ENCODE measurements at places on chromosomes 11 and 22.

- peak; percentile 74 for DNase-seq
These were observed 39.0 kb downstream of the CTNND1 start for GRCh38 chr11:57800444-57801182.

DNA sequence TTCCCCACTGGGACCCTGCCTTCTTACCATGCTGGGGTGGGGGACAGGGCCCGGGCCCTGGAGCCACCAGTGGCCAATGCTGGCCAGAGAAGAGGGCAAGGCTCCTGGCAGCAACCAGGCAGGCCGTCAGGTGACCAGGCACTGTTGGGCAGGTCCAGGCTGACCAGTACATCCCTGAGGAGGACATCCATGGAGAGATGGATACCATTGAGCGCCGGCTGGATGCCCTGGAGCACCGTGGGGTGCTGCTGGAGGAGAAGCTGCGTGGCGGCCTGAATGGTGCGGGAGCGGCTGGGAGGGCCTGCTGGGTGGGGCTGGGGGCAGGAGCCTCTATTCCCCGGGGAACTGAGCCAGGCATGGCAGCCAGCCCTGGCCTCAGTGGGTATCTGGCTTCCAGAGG, 21.0 kb downstream of the C22orf23 start:
- DNase-seq = no peak

- no peak for DNase-seq
These were observed 17.1 kb upstream of the MS4A4A start for GRCh38 chr11:60263402-60263801.

DNA sequence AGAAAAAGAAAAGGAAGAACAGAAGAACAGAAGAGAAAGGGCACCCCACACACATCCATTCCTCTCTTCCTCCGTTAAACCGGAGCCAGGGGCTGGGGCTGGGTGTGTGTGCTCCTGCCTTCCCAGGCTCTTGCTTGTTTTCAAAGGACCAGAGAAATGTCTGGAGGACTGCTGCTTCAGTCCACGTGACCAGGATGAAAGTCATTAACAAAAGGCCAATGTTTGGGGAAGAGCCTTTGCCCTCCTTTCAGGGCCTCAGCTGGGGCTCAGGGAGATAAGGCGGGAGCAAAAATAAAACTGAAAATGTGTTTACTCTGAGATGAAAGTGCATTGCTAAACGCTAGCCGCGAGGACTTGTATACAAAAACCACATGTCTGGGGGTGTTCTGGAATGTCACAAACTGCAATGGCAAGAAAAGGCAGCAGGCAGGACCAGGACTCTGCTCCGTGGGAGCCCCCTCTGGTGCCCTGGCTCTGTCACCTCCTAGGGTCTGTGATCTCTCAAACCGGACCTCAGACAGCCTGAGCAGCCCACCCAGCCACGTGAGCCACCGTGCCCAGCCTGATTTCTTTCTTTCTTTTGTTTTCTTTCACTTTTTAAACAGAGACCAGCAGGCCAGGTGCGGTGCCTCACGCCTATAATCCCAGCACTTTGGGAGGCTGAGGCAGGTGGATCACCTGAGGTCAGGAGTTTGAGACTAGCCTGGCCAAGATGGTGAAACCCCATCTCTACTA, 31.6 kb upstream of the MYH9 start:
- peak; percentile 27 for DNase-seq

DNA sequence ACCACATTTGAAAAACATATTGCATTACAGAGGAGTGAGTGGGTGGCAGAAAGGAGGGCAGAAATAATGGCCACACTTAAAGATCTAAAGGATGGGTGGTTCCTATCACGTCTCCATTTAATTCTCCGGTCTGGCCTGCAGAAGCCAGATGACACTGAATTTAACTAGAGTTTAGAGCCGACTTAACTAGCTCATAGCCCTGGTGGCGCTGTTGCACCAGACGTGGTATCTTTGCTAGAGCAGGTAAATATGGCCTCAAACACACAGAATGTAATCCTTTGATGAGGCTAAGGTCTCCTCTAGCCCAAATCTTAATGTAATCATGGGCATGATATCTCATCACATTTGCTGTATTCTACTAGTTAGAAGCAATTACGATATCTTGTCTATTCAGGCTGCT, 51.5 kb upstream of the GAL start:
- peak; percentile 59 for DNase-seq

DNA sequence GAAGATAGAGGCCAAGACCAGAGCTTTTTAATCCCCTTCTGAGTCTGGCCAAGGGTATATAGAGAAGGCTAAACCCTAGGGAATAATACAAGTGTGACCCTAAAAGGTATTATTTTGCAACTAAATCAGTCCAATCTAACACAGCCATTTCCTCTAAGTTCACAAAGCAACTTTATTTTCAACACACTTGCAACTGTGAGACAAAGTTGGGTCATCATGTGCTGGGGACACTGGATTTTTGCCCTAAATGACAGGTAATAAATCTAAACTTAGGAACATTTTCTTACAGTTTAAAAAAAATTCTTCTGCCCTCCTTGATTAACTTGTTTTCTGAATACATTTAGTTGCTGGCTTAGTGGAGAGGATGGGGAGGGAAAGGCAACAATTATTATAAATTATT, 78.3 kb downstream of the DDIAS start:
- DNase-seq = no peak

DNA sequence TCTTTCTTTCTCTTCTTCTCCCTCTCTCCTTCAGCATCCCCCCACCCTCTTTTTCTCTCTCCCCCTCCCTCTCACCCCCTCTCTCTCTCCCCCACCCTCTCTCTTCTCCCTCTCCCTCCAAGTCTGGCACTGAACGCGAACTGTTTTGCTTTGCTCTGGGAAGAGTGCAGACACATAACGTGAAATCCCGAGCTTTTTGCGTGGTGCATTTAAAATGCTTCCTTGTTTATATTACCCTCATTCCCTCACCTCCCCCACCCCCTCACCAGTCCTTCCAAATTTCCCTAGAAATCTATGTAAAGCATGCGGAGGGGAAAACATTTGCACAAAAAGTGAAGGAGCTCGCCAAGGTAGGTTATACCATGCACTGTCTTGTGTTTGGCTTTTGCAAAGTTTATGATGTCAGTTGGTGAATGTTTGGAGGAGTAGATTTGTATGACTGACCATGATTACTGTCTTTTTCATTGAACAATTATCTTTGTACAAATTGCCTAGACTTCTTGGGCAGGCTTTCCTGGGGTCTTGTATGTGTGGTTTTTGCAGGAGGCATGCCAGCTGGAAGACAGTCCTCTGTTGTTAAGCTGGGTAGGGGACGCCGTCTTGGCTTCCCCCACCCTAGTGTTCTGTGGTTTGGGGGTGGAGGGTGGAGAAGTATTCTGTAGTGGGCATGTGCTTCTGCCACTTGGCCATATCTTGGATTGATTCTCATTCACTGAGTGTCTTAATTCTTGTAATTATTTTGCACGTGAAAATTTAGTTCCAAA, 123.7 kb upstream of the HSD17B12 start:
- DNase-seq = no peak

DNA sequence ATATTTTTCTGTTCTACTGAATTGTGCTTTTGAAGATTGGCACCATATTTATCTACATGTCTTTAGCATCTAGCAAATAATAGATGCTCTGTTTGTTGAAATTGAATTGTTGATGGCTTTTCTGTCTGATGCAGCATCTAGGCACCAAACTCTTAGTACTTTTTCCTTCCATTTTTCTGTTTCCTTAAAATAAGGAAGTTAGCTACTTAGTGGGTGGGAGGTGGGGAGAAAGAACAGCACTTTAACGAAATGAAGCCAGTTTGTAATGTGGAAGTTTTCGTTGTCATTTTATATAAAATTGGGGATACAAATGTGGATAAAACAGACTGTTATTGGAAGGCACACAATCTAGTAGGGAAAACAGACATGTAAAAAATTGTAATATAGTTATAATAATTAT, 76.6 kb downstream of the HIPK3 start:
- no peak for DNase-seq

DNA sequence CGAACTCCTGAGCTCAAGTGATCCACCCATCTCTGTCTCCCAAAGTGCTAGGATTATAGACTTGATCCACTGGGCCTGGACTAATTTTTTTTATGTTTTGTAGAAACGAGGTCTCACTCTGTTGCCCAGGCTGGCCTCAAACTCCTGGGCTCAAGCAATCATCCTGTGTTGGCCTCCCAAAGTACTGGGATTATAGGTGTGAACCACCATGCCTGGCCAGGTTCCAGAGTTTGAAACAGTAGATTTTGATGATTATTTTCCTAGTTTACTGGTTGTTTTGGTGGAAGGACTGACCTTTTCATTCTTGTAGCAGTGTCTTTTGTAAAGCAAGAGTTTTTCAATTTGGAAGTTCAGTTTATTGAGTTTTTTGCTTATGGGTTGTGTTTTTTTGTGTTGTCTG, 15.0 kb downstream of the CABIN1 start:
- DNase-seq = no peak

GRCh38 chr11:43738600-43739409, 58.3 kb downstream of the HSD17B12 start:
- DNase-seq = no peak

GRCh38 chr11:92978271-92979111, 9.0 kb downstream of the MTNR1B start:
- DNase-seq = no peak

DNA sequence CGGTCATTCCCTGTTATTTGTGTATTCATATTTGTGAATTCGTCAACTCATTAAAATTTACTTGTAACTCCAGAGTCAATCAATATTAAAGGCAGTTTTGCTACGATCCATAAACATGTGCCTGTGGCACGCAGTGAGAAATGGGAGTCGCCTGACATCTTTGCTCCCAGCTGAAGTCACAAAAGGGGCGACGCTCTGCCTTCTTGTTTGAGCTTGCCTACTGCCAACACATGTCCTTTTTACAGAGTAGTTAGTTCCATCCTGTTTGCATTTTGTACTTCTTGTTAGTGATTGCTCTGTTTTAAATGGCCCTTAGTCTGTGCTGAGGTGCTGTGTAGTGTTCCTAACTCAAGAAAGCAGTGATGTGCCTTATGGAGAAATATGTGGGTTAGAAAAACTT, 305.3 kb downstream of the ETS1 start:
- no peak for DNase-seq

DNA sequence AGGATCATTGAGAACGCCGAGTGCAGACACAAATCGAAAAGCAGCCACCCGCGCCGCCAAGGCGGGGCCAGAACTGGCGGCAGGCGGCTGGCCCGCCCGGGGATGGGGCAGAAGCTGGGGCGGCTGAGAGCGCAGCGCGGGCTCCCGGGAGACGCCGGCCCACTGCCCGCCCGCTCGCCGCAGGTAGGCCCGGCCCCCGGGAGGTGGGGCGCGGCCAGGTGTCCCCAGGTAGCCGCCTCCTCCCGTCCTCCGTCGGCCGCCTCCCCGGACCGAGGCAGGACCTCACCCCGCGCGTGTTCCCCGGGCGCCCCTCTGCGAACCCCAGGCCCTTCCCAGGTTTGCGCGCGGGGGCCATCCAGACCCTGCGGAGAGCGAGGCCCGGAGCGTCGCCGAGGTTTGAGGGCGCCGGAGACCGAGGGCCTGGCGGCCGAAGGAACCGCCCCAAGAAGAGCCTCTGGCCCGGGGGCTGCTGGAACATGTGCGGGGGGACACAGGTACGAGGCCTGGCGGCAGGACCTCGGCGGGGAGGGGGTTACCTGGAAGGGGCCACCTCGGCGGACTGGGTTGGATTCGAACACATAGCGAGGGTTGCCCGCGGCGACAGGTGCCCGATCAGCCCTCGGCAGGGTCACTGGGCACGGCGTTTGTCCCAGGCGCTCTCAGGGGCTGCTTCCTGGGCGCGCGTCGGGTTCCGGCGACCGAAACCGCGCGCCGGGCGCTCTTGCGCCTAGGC, at the start of gene PRRG4:
TSS of gene PRRG4 (plus strand) at position 248 of the 733 bp plus-strand sequence. CDS start 603 bp downstream, outside the sequence.
- peak; percentile 22 for DNase-seq

- DNase-seq = no peak
These were observed 17.0 kb upstream of the WDR74 start for GRCh38 chr11:62856333-62856895.

GRCh38 chr11:104061853-104062521, 25.5 kb downstream of the DDI1 start:
- DNase-seq = no peak

GRCh38 chr22:40224702-40225101, 47.0 kb downstream of the TNRC6B start:
- DNase-seq = no peak

DNA sequence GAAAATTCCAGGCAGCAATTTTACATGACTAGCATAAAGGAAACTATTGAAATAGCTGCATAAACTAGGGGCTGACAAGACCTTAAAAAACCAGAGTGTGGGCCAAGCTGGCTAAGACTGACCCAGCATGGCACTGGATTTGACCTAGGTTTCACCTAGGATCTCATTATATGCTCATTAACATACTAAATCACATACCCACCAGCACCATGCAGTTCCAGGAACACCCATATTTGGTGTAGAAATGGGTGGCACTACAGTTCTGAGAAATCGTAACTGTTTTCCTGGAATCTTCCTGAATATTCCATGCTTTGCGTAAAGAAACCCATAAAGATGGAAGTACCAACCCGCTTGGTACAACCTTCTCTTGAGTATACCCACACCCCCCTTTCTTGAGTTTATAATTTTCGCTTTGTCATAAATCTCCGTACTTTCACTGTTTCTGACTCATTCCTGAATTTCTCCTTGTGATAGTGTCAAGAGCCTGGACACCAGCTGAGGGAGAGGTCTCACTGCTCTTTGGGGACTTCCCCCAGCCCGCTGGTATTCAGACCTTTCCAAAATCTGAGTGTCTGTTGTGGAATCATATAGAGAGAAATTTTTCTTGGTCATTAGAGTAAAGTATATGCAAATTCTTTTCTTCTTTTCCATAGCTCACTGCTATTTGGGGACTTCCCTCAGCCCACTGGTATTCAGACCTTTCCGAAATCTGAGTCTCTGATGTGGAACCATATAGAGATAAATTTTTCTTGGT, 55.1 kb downstream of the MTMR3 start:
- DNase-seq = no peak

DNA sequence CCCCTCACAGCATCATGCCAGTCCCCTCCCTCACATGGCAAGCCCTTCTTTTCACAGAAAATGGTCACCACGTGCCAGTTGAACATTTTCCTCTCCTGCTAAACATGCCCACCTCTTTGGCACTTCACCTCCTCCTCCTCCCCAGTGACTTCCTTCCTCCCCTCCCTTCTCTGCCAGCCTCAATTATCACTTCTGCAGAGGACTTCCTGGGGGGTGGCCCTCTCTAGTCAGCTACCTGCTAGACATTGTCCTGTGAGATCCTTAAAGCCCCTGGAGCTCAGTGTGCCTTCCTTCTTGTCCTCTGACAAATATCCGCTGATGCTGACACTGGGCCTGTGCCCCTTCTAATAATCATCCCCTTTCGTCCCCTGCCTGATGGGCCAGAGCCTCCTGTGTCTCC, 43.2 kb upstream of the E2F8 start:
- DNase-seq = no peak

DNA sequence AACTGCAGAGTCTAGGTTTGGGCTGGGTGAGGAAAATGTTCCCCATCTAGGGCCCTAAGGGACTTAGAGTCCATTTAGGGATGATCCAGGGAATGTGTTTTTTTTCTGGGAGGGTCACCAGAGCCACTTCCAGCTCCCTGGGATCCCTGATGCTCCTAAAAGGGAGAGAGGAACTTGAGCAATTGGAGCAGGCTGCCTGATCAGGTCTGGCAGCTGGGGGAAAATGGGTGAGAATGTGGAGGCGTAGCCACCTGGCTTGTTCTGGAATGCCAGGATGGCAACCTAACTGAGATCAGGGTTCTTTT, 1.2 kb downstream of the PGAP2 start:
- DNase-seq = no peak

Measured in CD4-positive, alpha-beta T cell treated with Interferon alpha-2 for 1 hour (primary cell).